AML-193 (cell line): ENCODE measurements at places on chromosomes 11 and 22.

GRCh38 chr11:45457649-45458048, 171.5 kb upstream of the SYT13 start:
- DNase-seq, result peak; percentile 47

- DNase-seq, result no peak
Measured at GRCh38 chr11:114309517-114309916, 13.3 kb downstream of the NNMT start.

DNA sequence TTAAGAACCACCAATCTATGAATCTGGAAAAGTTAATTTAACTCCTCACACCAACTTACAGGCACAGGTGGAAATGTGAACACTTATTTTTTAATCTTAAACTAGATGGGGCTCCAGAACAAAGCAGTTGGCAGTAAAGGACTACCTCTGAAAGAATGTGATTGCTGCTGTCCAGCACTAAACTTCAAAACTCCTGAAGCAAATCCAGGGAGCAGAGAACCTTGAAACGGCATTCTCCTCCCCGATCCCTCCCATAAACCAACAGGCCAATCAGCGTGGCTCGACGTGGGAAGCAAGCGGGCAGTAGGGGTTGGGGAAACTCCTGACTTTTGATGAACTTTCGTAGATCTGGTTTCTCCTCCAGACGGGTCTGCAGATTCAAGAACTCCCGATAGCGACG, 5.0 kb downstream of the SNX19 start:
- DNase-seq, result no peak

DNA sequence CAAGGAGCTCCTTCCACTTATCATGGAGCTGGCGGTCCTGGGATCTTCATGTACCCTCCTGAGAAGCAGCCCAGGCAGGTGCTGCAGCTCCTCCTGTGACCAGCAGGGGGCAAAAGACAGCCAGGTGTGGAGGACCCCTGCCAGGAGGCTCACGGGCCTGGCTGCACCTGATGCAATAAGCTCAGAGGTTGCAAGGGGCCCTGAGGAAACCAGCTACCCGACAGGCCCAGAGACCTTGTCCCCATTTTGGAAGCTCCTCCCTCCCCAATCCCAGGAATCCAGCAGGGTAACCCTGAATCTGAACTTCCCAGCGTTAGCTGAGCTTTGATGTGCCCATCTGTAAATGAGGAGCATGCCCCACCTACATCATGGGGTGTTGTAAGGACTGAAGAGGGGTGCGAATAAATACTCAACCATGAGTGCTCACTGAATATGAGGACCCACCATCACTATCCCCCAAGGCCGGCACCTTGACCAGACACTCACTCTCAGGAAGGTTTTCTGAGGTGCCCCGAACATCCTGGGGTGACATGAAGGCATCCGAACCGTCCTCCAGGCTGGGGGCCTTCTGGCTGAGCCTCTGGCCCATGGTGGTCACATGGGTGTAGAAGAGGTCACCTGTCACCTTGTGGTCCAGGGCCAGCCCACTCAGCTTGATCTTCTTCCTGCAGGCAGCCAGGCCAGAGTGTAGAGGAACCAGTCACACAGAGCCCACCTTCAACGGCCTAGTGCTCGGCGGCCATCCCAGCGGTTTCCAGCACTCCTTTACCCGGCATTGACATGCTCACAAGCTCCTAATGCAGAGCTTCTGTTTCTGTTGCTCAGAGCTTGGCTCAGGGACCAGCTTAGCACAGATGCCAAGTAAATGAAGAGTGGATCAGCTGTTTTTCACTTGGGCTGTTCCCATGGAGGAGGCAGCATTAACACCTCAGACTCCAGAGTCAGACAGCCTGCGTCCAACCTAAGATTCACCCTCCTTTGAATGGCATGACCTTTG, 21.7 kb downstream of the SLC43A1 start:
- DNase-seq, result no peak

DNA sequence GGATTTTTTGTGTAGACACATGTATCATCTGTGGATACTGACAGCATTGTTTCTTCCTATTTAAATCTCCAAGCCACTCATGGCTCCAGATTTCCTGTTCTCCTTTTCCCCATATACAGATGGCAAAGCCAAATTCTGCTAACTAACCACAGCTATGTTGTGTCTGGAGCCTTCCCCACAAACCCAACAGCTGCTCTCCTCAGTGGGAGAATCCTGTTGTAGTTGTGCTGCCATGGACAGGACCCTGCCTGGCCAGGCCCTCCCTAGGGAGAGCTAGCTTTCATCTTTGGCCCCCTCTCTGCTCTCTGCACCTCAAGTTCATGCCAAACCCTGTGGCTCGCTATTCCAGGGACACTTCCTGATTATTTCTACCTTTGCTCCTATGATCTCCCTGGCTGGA, 106.4 kb upstream of the CCDC90B start:
- DNase-seq, result no peak

- DNase-seq, result peak; percentile 63
Measured at GRCh38 chr11:124644426-124645280, 22.0 kb downstream of the TBRG1 start.

DNA sequence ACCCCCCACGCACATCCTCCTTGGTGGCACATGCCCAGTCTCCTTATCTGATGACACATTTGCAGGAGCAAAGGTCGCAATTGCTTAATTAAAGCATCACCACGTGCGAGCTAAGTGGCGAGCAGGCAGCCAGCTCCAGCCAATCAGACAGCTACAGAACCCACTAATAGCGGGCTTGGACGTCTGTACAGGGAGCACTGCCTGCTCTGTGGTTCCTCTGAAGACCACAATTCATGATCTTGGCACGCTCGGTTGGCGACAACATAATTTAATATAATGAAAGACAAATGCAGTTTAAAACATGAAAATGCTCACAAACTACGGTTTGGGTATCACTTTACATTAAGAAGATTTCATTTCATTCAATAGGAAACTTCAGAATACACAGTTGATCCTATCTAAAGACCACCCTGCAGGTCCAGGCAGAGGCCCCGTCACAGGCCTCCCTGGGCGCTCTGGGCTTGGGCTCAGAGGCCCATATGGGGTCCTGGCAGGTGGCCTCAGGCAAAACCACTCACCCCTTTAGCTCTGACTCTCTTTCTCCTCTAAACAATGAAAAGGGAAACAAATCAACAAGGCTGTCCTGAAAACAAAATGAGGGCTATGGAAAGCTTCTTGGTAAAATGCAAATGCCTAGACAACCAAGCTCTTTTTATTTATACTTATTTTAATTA, 10.4 kb downstream of the PACSIN2 start:
- no peak for DNase-seq

DNA sequence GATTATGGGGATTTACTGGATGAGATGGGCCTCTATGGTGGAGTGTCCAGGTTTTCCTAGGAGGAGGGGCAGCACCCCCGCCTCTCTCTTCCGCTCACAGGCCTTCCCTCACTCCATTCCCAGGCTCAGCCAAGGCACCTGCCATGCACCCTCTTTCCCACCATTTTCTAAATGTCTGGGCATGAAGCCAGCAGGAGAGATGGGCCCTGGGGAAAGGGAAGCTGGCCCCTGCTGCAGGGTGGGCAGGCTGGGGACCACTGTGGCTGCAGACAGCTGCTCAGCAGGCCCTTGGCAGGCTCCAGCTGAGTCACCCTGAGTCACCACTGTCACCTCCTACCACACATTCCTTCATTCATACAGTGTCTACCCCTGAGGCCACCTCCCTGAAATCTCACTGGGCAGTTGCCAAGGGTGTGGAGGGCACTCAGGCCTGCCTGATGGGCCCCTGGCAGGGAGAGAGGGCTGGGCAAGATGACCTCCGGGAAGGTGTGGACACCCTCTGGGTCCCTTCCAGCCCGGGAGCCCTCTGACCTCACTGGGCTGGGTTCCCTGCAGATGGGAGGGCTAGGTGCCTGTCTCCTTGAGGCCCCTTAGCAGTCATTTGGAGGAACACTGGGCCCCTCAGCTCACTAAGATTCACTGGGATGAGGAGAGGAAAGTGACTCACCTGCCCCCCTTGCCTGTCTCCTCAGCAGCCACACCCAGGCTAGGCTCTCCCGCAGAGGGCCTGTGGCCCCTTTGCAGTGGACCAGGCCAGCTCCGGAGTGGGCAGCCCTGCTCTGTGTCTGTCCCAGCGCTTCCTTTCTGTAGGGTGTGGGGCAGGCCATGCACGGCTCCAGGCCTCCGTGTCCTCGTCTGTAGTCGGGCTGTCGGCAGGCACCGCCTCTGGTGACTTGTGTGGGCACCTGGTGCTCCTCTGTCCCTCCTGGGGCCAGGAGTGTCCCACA, 7.8 kb downstream of the MYEOV start:
- DNase-seq, result peak; percentile 40

- no peak for DNase-seq
Measured at GRCh38 chr22:35596821-35597220, 20.3 kb downstream of the MB start.

- DNase-seq, result no peak
Measured at GRCh38 chr11:44266056-44266780, 43.7 kb downstream of the ALX4 start.

GRCh38 chr11:78802058-78802761, 227.5 kb upstream of the NARS2 start:
- no peak for DNase-seq

GRCh38 chr22:48561676-48562075, 1266.0 kb downstream of the BRD1 start:
- no peak for DNase-seq

DNA sequence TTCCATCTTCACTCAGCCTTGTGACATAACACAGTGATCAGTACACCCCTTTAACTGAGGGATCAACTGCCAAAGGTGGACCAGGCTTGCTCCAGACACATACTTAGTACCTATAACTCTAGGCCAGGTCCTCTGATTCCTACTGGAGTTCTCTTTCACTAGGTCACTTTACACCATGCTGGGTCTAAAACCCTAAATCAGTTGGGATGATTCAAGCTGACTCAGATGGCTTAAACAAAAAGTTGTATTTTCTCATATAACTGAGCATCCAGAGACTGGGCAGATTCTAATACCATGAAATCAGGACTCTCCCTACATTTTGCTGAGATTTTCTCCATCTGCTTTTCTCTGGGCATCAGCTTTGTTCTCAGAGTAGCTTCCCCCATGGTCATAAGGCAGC, 26.0 kb upstream of the FLI1 start:
- DNase-seq, result no peak

GRCh38 chr11:110317516-110317932, 21.1 kb upstream of the RDX start:
- DNase-seq, result no peak

GRCh38 chr11:44681698-44682097, 45.1 kb upstream of the TSPAN18 start:
- DNase-seq, result peak; percentile 9

DNA sequence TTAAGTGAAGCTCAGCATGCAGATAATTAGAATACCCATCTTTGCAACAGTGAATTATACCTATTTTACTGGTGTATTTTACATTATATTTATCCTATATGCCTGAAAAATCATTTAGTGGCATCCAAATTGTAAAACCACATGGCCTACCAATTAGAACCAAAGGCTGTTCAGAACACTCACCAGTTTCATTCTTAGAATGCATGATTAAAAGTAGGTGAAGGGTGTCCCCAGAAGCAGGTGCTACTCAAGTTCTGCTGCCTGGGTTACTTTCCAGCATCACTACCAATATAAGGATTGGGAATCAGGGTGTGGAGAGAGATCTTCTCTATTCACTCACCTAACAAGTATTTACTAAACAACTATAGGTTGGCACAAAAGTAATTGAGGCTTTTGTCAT, 103.3 kb downstream of the SGSM3 start:
- no peak for DNase-seq

- no peak for DNase-seq
Measured at GRCh38 chr11:67433536-67434394, 3.7 kb downstream of the PTPRCAP start.
